Vagina (tissue), 2 donors: ENCODE measurements at places on chromosomes 1 and 21. TPM values are rescaled to one million over a fixed set of nuclear protein-coding genes. Genes with fewer than 3 reads are reported as not detected.

DNA sequence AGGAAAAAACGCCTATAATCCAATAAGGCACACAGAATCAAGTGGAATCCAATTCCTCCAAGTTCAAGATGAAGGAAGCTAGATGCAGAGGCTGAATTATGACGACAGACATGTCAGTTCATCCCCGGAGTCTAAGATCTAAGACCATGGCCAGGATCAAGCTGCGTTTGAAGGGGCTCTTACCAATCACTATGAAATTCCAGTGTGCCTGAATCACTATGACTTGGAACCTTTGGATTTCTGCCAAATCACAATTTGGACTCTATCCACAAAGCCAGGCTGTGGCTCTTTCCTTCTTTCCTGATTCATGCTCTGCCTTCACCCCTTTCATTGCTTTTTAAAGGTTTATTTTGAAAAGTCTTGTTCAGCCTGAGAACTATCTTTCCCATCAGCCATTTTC lies 17.1 kb downstream of the OLIG2 start:
- DNase-seq, result no peak

DNA sequence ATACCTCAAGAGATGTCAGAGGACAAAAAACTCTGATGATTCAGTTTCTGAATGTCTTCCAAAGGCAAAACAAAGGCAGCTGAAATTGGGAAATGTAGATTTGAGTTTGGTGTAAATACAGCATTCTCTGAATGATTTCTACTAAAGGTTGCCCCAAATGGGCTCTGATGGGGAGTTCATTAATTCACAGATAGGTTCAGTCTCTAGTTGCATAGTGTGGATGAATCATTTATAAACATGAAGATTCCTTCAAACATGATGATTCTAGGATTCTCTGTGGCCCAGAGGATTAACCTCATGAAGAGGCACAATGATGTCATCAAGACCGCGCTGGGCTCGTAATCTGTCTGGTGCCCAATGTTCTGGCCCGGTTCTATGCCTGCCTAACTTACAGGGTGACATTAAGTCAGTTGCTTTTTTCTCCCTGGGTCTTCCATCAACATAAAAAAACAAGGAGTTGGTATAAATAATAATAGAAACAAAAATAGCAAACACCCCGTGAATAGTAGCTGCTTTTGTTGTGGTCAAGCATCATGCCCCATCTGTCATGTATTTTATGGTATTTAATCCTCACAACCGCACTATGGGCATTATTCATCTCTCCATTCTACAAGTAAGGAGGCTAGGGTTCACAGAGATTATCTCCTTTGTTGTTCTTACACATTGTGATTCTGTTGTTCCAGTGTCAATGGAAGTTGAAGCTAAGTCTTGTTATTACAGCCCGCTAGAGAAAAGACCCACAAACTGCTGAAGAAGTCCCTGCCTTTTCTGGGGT lies 509.6 kb upstream of the USP24 start:
- DNase-seq, result no peak

Gene NEGR1
- 19.2 TPM for total RNA-seq

Gene MYBPH
- not detected for total RNA-seq

- DNase-seq, result no peak
These were observed 88.8 kb downstream of the MAST2 start for GRCh38 chr1:45892068-45892785.

GRCh38 chr1:88399690-88400089 lies 284.4 kb upstream of the PKN2 start:
- no peak for DNase-seq

DNA sequence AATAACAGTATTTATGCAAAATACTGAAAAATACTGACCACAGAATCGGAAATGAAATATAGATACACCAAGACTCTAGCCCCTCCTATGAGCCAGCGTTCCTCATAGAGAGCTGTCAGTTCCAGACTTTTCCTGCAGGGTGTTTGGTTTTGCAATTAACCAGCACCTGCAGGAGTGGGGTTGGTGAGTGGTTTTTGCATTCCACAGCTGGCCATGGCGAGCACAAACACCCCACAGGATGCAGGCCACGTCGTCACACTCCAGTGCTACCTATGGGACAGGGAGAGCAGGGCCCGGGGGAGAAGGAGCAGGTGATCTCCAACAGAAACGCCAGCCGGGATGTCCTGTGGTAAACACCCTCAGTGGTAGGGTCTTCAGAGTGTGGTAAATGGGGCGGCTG lies 94.1 kb downstream of the ERG start:
- no peak for DNase-seq

- DNase-seq, result no peak
These were observed 80.8 kb upstream of the UBE2U start for GRCh38 chr1:64122588-64122987.

GRCh38 chr1:156707417-156708217 lies 2.2 kb upstream of the CRABP2 start:
- no peak for DNase-seq

- DNase-seq, result no peak
These were observed 673.3 kb downstream of the BRINP3 start for GRCh38 chr1:189804352-189804751.

- DNase-seq, result no peak
These were observed 16.4 kb downstream of the RAB4A start for GRCh38 chr1:229287267-229287666.

DNA sequence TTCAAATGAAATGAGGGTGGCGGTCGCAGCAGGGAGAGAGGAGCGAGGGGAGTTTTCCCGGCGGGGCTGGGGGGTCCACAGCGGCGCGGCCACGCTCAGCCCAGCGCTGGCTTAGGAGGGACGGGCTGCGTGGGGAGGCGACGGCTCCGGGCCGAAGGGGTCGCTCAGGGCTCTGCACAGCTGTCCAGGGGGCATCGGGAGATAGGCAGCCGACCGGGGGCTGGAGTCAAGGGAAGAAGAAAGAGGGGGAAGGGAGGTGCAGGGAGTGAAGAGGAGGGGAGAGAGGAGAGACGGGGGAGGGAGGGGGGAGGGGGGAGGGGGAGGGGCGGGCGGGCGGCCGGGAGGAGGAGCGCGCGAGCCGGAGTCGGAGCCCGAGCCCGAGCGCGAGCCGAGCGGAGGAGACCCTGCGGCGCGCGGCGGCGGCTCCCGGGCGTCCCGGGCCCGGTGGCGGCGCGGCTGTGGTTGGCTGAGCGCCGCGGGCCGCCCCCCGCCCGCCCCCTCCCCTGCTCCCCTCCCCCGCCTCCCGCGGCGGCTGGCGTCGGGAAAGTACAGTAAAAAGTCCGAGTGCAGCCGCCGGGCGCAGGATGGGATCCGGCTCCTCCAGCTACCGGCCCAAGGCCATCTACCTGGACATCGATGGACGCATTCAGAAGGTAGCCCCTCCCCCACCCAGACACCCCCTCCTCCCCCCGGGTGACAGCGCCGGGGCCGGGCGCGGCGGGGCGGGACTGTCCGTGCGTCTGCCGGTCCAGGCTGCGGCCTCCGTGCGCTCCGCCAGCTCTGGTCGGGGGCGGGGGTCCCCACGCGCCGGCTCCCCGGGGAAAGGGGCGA lies at the start of gene PDE9A:
PDE9A (plus strand) TSS at position 391 of the 831 bp plus-strand sequence; CDS start at position 585, 194 bp downstream.
- no peak for DNase-seq

- no peak for DNase-seq
These were observed 98.6 kb upstream of the KRTAP19-8 start for GRCh38 chr21:31136891-31137290.

Gene VCAM1
- 5.6 TPM for total RNA-seq

DNA sequence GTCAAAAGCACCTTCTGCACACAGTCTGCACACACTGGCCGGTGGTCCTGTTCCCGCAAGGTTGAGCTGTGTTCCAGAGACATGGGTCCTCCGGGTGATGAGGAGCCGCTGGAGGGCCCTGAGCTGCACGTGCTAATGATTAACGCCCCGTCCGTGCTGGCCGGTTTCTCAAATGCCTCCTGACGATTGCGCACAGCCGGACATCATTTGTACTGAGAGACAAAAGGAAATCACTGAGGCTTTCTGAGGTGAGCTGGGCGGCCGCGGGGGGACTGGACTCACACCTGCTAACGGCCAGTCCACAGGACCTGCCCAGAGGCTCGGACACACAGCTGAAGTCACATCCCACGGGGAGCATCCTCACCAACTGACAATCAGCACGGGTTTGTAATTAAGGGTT lies 29.2 kb downstream of the POFUT2 start:
- no peak for DNase-seq

DNA sequence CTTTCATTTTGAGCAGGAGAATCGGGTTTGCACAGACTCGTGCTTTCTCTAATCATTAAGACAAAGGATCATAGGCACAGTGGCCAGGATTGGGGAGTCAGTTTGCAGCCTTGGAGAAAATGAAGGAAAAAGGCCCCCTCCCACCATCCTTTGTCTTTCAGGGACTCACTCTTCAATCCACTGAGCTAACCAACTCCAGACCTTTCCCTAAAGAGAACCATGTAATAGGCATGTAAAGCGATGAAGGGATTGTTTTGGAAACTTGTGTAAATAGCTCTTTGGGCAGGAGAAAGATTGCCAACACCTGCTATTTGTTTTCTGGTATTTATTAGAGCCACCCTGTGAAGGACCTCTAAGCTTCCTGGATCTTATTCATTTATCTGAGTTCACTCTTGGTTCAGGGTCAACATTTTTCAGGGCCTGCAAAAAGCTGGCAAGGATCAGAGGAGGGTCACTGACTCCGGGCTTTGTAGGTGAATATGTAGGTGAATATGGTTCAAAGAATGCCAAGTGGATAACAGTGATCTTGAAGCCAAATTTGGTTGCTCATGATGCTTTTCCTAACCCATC lies 192.6 kb upstream of the FGGY start:
- DNase-seq, result no peak

DNA sequence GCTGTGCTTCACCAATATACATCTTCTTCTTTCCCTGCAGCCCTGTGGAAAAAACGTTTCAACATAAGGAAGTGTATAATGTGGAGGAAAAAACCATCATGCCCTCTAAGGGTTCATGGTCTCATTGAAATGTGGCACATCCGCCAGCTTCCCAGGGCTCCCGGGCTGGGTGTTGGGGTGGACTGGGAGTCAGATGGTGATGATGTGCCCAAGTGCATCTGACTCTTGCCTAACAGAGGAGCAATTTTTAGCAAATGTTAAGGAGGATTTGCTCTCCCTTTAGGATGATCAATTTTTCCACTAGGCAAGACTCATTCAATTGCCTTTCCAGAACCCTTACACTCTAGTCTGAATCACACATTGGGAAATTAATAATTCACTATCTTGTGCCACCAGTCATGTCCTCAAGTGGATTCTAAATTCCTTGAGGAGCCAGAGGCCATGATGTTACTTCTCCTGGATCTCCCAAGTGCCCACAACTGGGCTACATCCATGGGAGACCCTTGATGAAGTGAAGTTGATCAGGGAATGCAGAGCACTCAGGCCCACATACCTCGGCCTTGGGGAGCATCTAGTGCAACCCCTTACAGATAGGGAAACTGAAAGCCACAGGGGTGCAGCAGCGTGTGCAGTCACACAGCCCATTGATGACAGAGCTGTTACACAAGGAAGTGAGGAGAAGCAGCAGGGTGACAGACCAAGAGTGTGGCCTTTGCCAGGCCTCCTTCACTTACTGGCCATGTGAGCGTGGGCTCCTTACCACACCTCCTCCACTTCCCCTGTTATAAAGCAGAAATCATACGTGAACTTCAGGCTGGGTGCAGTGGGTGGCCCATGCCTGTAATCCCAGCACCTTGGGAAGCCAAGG lies 100.0 kb upstream of the SLC44A3 start:
- no peak for DNase-seq

DNA sequence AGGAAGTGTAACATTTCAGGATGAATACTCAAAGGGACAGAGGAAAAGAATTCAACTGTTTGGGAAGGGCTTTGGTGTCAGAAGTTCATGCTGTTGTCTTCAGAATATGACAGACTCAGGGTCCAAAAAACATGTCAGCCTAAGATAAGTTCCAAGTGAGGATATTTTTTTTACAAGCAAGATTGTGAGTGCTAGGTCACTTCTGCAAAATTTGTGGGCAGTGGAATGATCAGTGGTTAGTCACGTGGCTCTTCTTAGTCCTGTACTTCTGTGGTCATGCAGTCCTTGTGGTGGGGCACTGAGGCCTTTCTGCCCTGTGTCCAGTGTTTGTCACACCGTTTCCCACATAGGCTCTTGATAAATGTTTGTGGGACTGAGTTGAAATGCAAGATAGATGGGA lies 5.2 kb downstream of the RGL1 start:
- DNase-seq, result no peak

DNA sequence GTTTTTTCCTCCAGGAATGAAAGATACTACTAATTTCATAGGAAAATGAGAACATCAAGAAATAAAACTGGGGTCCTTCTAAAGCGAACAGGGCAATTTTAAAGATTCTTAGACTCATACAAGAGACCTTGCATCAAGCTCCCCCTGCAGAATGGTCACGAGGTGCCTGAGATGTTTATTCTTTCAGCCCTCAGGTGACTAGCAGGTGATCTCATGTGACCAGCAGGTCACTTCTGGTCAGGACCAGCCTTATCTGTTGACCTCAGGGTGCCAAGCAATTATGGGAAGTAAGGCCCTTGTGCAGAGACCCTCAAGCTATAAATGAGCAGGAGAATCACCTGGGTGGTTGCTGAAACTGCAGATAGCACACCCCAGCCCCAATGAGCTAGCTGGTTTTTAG lies 20.6 kb upstream of the TMEM51 start:
- DNase-seq, result no peak

DNA sequence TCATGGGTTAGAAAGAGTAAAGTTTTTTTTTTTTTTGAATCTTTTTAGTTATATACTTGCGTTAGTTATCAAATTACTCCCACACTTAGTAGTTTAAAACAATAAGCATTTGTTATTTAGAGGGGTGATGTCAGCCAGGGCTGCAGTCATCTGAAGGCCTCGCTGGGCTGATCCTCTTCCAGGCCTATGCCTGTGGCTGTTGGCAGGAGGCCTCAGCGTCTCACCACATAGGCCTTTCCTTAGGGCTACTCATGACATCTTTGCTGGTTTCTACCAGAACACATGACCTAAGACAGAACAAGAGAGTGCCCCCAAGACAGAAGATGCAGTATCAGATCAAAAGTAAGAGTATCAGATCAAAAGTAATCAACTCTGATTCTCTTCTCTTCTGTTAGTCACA lies 167.4 kb downstream of the HHAT start:
- no peak for DNase-seq

DNA sequence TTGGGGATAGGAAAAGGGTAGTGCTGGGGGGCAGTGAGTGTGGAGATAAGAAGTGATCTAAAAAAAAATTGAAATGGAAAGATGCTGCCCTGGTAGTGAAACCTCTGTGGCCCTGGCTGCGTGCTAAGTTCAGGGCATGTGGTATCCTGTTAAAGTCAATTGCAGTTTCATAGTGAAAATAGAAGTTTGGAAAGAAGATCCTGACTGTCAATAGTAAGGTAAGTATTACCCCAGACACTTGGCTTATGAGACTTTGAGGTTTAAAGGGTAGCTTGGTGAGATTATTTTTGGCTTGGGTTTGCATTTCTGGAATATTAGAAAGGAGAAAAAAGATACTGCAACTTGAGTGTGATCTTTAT lies 6.8 kb downstream of the ARID1A start:
- DNase-seq, result no peak

GRCh38 chr1:27816921-27817630 lies 13.5 kb upstream of the PPP1R8 start:
- DNase-seq, result no peak

Gene PTGER3
- total RNA-seq, result 17.7 TPM

Gene PTPN7
- 7.9 TPM for total RNA-seq

Gene IL10RB
- total RNA-seq, result 31.7 TPM

- DNase-seq, result no peak
These were observed 17.6 kb upstream of the ALX3 start for GRCh38 chr1:110087812-110088738.
